ENCODE measurements at places on chromosomes 3 and 15.

GRCh38 chr15:97517737-97518136, 442.8 kb upstream of the ARRDC4 start:
- peak; percentile 34 for DNase-seq

DNA sequence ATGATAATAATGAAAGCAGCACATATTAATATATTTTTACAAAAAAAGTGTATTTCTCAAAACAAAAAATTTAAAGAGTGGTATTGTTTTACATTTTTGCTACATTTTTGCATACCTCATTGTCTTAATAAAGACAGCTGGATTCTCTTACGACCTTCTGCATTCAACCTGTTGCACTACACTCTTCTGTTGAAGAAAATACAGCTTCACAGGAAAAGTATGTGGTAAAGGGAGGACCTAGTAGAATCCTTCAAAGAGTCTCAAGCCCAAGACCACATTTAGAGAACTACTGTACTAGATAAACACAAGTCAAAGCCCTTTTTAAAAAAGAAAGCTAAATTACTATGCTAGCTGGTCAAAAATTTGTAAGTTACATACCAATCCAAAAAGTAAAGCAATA, 7.9 kb downstream of the ZNF280D start:
- peak; percentile 4 for DNase-seq

GRCh38 chr15:81229586-81229985, 32.9 kb downstream of the IL16 start:
- no peak for DNase-seq

GRCh38 chr15:42490291-42490670, 660 bp downstream of the ZNF106 start:
- DNase-seq, result peak; percentile 56

DNA sequence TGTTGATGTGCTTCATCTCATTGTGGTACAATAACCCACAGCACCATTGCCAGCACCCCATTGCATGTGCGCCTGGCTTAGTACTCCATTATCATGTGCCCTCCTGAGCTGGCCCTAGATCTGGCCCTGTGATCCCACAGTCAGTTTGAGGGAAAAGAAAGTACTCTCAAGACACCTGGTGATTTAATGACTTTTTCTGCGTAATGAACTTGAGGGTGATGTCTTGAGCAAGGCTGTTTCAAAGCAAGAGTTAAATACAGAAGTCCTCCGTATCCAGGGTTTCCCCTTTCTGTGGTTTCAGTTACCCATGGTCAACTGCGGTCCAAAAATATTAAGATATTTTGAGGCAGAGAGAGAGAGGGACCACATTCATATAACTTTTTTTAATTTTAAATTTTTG, 16.3 kb downstream of the C3orf20 start:
- peak; percentile 15 for DNase-seq

DNA sequence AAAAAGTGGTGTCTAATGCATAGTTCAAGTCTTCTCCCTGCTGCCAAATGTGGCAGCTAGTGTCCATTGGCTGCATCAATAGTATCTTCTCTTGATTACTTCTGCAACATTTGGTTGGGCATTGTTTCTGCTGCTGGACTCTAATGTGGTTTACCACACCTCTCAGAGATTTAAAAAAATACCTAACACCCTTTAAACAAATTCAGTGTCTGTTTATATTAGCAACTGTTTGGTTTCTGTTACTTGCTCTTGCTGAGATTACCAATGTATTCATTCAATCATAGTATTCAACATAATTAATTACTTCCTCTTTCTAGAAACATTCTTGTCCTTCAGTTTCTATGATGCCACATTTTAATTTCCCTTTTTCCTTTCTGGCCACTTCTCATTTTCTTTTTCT, 20.3 kb upstream of the NECTIN3 start:
- DNase-seq, result no peak

DNA sequence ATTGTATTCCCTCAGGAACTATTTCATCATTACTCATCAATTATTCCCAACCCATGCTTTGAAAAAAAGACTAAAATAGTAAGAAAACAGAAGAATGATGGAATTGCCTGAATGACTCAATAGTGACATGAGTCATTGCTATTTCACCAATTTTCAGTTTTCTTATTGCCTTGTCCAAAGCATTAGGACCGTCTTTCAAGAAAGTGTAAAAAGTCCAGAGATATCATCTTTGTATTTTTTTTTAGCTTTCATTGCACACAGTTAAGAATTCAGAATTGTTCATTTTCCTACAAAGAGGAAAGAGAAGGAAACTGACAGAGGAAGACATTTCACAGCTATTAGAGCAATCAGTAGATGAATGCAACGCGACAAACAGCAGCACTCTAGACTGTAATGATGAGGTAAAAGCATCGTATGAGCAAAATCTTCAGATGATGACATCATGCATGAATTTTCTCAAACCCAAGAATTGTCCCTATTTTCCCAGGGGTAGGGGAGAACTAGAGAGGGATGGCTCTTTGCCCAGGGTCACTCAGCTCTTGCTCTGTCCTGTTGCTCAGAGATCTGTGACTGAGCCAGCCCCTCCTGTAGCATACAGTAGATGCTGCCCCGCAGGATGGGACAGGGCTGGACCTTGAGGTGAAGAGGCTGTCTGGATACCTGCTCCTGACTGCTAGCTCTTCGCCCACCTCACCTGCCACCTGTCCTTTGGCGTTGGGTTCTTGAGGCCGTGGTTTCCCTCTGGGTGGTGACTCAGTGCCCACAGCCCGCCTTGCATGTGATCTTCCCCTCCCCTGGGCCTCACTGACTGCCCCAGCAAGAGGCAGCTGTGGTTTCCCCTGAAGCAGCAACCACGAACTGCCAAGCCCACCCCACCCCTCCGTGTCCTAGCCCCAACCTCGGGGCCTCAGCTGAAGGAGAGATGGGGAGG, 84.8 kb downstream of the PPCDC start:
- DNase-seq, result peak; percentile 99

DNA sequence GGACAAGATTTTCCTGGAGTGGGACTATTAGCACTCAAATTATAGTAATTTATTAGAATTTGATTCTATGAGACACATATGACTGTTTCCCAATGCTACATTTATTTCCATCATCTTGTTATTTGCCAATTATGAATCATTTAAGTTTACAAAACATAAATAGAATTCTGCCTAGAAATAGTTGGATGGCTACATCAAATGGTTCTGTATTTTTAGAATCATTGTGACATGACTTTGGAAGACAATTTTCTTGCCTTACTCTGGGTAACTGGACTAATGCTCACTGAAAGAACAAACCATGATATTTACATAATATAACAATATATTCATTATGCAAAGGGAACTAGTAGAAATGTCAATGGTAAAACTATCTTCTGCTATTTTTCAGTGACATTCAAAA, 173.5 kb downstream of the ZIC1 start:
- DNase-seq, result no peak

DNA sequence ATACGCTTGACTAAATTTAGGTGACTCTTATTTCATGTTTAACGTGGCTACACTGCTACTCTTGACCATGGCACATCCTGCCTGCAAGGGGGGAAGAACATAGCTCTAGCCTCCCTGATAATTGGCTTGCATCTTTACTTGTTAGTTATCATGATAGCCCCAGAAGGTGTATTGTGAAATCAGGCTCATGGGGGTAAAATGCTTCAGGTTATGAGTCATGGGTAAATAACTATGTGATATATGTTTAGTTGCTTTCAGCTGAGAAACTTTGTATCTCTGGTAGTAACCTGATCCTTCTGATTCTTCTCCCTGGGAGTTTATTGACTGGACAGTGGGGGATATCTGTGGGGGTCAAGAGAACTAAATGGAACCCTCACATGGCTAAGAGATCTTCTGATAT, 660.8 kb upstream of the UBE2E2 start:
- DNase-seq, result no peak

DNA sequence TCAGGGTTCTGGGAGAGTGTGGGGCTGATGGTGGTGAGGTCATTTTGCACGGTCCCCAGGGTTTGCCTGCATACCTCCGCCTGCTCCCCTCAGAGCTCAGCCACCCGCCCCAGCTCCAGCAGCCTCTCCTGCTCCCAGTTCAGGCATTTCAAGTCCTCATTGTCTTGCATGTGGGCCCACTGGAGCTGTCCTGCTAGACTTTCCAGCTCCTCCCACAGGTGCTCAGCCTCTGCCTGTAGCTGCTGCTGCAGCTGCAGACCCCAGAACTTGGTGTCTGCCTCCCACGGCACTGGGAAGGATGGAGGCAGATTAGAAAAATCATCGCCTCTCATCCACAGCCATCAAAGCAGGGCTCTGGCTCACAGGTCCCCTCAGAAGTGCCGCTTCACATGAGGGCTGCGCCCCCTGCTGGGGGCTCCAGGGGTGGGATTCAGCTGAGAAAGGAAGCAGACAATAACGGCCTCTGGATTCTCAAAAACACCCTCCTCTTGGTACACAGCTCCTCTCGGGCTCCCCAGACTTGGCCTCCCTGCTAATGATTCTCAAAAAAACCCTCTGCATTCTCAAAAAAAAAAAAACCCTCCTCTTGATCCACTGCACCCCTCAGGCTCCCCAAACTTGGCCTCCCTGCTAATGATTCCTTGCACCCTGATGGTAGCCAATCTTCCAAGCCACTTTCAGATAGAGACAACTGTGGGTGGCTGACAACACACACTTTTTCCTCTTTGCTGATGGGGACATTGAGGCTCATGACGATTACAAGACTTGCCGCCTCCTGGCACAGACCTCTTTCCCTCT, 89.3 kb upstream of the C2CD4B start:
- DNase-seq, result peak; percentile 54

- DNase-seq, result no peak
These were observed 8.6 kb downstream of the NDUFB4 start for GRCh38 chr3:120604784-120605183.

- DNase-seq, result no peak
These were observed 22.9 kb upstream of the SMAD6 start for GRCh38 chr15:66679061-66679656.

DNA sequence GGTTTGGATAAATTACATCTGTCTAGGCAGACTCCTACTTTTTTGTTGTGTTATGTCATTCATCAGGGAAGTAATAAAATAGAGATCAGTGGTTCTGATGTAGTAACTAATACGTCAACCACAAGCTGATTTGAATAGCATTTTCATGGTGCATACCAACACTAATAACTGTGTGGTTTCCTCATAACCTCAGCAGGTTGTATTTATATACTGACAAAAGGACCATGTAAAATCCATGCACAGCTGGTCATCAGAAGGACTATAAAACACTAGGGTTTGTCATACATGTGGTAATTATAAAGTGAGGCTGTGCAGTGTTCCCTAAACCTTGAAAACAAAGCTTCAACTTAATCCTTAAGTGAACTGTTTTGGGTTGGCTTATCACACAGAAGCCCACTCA, 216.8 kb upstream of the RBMS3 start:
- no peak for DNase-seq

DNA sequence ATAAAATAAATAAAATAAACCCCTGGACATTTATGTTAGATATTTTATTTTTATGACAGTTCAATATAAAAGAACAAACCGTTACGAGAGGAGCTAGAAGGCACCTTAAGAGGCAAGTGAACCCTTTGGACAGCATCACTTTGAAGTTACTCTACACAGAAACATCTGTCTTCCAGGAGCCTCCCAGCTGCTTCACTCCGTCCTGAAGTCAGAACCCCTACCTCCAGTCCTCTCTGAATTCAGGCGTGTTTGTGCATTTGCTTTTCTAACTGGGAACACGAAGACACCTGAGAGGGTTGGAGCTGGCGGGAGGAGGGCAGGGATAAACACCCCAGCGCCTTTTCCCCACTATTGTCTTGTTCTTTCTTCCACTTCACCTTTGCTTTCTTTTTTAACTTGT, 46.2 kb downstream of the CMTM7 start:
- no peak for DNase-seq

GRCh38 chr3:15667484-15667883, 65.9 kb downstream of the BTD start:
- DNase-seq, result no peak

DNA sequence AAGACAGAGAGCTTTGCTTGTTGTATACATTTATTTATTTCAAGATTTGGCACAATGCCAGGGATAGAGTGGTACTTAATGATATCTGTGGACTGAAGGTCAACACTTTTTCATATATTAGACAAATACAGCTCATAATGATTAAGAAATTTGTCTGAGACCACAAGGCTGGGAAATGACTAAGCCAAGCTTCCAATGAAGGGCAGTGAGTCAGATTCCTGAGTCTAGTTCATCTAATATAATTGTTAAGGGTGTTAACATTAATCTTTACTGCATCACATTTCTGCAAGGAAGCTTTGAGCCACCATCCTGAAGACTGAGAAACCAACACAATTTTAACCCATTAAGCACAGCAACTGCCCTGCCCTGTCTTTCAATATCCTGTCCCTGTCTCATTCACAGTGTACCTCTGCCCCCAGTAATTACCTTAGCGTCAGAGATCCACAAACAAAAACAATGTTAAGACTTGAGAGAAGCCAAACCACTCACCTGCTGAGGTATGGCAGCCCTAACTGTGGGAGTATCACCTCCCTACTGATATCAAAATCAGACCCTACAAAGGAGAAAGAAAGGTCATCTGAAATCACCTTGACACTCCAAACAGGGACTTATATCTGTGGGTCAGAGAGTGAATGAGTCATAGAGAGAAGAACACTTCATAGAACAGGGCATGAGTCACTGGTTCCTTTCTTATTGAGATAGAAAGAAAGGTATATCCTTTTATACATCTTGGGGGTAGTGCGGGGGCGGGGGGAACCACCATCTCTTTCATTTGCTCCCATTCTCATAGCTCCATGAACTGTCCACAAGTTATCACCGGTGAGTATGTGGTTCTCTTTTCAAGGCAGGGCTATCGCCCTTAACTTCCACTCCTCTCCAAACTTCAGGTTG, 74.7 kb downstream of the MAGI1 start:
- peak; percentile 7 for DNase-seq

DNA sequence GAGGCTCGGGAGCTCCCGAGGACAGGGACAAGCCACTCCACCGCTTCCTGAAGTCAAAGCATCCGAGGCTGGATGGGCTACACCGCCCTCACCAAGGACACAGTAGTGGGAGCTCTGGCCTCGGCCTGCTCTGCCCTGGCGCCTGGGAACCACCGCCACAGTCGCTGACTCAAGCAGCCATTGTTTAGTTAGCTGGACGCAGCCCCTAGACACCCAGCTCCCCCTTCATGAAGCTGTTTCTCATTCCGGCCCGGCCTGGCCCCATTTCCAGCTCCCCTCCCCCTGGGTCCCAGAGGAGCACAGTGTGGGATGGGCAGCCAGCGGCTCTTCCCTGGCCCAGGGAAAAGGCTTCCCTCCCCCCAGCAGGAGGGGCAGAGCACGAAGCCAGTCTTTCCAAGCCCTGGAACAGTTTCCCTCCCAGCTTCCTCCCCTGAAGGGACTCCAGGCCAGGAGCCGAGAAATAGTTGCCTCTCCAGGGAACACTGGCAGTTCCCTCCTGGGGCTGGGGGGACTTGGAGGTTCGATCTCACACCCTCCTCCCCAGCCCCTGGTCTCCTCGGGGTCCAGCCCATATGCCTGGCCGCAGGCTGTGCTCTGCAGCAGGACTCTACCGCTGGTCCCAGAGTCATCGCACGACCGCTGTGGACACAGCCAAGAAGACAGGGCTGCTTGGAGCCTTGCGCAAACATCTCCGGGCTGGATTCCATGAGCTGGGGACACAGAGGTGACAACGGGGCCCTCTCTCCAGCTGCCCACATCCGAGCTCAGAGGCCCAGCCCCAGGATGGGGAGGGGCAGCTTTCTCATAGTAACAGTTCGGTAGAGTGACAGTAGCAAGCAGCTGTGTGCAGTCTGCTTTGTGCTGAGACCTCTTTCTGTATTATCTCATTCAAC, 10.0 kb downstream of the PLXND1 start:
- DNase-seq, result peak; percentile 93
